Hepatocyte (in vitro differentiated cells): ENCODE measurements at places on chromosomes 7 and 10. TPM values are rescaled to one million over a fixed set of nuclear protein-coding genes. Genes with fewer than 3 reads are reported as not detected.

Gene DENND2A
- 8.4 and 8.8 TPM in 2 replicates for polyA plus RNA-seq

GRCh38 chr7:106503626-106504025 lies 157.3 kb downstream of the CCDC71L start:
- DNase-seq = no peak
- H3K27ac ChIP-seq = no peak overlapping the region
- no peaks in the 10 kb centered on the region for H3K4me1 ChIP-seq
- no peaks in the 10 kb centered on the region for H3K27me3 ChIP-seq
- no peaks in the 10 kb centered on the region for H3K36me3 ChIP-seq
- no peak overlapping the region for H3K4me3 ChIP-seq

Gene PON1
- polyA plus RNA-seq = 42.2 and 62.3 TPM in 2 replicates

DNA sequence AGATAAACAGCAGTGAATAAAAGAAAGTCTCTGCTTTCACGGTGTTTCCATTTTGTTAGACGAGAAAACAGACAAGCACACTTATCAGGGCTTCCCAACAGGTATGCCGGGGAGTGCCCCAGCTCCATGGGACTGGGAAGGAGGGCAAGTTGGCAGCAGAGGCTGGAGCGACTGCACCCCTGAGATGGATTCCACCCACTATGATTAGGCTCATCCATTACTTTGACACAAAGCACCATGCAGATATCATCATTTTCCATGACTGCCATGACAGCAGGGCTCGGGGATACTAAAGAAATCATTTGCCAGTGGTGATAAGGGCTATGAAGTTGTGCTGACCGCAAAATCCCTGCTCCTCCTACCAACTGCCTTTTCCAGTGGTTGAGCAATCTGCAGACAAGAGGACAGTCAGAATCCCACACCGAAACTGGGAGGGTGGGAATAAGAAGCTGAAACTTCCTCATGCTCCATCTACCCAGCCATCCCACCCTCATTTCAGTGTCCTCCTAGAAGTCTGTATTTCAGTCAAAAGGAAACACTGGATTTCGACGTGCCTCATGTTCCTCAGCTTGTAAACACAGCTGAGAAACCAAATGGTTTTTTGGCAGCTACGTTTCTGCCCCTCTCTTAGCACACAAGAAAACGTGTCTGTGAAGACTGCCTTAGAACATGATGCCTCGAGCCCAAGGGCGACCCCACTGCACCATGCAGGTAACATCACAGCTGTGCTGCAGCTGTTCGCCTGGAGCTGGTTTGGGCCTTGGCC lies 15.5 kb downstream of the CREB3L2 start:
- peak; percentile 64 for DNase-seq
- peak overlapping the region; percentile 86 for H3K27ac ChIP-seq
- no peaks in the 10 kb centered on the region for H3K27me3 ChIP-seq
- peaks cover 79% of the 10 kb centered on the region for H3K4me1 ChIP-seq

GRCh38 chr10:101161494-101162299 lies 30.6 kb downstream of the TLX1 start:
- no peak overlapping the region for H3K27ac ChIP-seq
- H3K4me1 ChIP-seq = no peaks in the 10 kb centered on the region
- DNase-seq = peak; percentile 86
- no peak overlapping the region for H3K4me3 ChIP-seq
- H3K36me3 ChIP-seq = no peaks in the 10 kb centered on the region

Gene CHST15
- 3.9 and 4.4 TPM in 2 replicates for polyA plus RNA-seq
